CD4-positive, alpha-beta T cell treated with Interleukin-10 for 1 hour (primary cell): ENCODE measurements at places on chromosomes 12 and 14.

GRCh38 chr14:100467046-100467750 is 120.0 kb downstream of the BEGAIN start:
- DNase-seq, result no peak

DNA sequence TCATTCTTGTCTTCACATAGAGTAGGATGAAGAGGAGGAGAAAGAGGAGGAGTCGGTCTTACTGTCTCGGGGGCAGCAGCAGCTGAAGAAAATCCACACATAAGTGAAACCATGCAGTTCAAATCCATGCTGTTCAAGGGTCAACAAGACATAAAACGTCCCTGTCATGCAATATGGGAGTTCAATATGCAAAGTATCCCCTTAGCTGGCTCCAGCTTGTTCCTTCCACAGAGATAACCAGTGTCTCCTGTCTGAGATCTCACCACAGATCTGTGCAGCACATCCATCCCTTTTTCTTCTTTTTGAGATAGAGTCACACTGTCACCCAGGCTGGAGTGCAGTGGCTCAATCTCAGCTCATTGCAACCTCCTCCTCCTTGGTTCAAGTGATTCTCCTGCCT is 357.5 kb downstream of the GALC start:
- no peak for DNase-seq

DNA sequence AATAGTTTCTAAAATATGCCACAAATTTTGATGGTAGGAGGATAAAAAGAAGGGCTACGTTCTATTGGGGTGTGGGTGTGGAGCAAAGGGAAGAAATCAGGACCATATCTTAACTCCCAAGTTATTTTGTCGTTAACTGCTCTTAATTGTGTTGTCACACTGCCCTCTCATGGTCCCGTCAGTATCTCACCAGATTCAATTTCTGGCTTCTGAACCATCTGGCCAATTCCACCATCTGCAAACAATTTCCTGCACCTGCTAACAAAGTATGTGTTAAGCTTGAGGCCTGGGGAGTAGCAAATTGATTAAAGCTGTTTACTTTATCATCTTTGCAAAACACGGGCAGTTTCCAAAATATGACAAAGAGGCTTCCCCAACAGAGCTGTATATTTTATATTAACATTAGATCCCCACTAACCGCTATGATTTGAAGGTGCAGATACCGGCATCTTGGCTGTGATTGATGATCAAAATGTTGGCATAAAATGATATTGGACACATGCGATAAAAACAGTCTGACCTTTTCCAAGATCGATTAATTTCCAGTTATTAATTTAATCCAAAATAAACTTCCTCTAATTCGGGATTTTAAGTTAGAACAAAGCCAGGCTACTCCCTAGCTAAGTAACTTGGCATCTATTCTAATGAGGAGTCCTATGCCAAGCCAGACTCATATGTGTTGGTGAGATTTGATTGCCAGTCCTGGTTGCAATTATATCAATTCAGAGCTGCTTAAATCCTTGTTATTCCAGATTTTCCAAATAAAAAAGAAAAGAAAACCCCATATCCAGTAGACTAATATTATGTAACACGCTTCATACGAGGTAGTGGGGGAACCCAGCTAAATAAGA is 6.9 kb upstream of the DNM1L start:
- DNase-seq, result no peak

DNA sequence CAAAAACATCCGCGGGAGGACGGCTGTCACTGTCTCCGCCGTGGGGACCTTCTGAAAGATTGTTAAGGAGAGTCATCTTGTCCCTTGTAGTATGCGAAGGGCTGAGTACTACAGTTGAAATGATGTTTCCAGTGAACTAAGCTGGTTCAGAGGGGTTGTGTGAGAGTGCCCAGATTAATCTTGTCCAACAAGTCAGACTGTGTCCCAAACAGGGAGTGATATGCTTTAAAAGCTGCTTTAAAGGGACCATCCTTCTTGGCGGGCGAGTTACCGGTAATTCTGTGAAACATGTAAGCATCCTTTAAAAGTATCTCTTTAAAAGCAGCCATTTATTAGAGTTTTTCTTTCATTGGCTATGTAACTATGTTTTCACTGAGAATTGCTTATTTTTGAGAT is 1.1 kb downstream of the WDR20 start:
- DNase-seq, result no peak

DNA sequence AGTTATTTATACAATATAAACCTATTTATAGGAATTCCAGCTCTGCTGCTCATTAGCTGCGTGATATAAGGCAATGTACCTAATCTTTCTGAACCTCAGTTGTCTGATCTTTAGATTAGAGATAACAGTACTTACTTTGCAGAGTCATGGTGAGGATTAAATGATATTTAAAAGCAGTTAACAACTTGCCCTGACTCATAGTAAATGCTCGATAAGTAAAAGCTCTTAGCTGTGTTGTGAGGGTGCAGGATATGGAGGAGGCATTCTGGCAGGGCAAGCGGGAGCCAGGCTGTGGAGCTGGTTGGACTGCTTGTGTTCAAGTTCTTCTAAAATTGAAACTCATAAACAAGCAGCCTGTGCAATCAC is 140.0 kb upstream of the PRICKLE1 start:
- no peak for DNase-seq

DNA sequence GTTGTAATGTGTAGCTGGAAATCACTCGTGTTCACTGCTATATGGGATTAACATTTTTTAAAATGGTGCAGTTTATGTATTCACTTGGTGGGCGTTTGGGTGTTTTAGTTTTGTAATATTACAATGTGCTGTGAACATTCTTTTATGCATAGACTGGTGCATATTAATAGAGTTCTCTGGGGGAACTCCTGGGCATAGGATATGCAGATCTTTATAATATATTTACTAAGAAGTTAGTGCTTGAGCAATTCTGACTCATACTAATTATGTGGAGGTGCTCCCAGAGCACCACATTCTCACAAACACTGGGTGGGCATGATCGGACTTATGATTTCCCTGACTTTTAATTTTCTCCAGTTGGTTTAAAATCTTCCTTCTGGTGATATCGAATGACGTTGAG is 342.3 kb downstream of the PDZRN4 start:
- DNase-seq, result no peak

- DNase-seq, result no peak
Observed at GRCh38 chr12:2011643-2012607, 7.7 kb upstream of the DCP1B start.

- DNase-seq, result no peak
Observed at GRCh38 chr12:7103837-7104584, 5.0 kb downstream of the C1RL start.

GRCh38 chr14:60632257-60632656 is 17.0 kb downstream of the SIX1 start:
- no peak for DNase-seq

DNA sequence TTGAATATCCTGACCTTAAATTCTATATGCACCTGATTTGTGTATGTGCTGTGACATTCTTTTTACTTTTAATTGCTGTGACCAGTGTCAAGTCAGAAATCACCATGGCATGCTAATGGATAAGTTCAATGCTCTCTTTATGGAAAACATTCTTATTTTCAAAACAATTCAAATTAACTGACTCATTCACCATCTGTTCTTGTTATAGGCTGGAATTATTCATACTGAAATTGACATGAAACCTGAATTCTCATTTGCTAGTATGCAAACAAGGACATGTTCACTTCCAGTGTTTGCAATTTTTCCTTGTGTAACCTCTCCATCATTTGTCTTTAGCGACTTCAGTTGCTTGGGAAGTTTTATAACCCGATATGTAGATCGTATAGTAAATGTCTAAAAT is at the start of gene TAS2R30:
Gene TAS2R30 (minus strand): TSS at position 340 of the 400 bp plus-strand sequence. CDS start 400 bp downstream, outside the sequence.
- DNase-seq, result no peak
